ENCODE measurements at places on chromosomes 6 and 20.

DNA sequence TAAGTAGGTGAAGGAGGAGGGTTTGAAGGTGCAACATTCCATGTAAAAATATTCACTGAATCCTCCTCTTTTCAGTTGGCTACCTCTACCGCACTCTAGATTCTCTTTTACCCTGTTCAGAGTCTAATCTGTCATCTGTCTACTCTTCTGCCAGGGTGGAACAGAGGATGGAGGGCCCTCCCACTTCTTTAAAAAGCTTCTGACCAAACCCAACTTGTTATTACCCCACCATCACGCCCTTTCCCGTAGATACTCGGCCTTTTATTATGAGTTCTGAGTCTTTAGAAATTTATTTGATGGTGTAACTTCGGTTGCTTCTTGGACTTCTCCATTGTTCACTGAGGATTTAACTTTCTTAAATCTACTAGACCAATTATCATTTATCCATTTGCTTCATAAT is 11.7 kb downstream of the STX11 start:
- no peak for DNase-seq

DNA sequence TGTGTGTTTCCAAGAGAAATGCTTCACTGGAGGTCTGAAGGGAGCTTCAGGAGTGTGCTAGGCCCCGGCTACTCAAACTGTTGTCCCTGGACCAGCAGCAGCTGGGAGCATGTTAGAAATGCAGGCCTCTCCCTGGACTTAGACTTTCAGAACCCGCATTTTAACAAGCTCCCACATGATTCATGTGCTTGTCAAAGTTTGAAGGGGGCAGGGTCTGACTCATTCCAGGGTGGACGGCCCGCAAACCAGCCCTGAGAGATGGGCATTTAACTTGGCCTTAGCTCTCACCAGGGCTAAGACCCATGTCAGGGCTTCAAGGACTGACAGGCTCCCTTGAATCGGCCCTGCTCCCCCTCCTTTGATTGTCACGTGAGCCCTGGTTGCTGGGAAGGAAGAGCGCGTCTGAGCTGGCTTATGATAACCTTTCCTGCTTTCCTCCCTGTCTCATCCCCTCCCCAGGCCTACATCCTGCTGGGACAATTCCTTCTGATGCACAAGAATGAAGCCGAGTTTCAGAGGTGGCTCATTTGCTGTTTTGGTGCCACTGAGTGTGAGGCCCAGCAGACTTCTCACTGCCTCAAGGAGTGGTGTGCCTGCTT is 35.5 kb downstream of the BANF2 start:
- DNase-seq, result no peak

DNA sequence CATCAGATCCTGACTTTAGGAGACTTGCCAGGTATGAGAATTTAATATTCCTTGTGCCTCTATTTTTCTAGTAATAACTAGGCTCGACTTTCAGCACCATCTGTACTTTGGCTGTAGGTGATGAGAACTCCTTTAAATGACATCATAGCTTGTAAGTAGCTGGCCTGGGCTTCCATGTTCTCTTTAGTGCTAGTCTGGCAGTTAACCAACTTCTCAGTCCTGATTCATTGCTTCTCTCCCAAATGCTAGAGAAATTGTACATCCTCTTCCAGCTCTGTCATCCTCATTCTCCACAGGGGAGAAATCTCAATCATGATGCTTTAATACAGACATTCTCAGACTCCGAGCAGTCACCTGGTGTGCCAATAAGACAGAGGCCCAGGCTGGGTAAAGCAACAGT is 143.5 kb upstream of the MOCS1 start:
- no peak for DNase-seq

GRCh38 chr20:53283597-53283996 is 310.0 kb downstream of the ZNF217 start:
- DNase-seq, result no peak

- no peak for DNase-seq
Observed at GRCh38 chr20:20977786-20978185, 128.4 kb downstream of the LINC00237 start.

GRCh38 chr6:166554316-166554715 is 32.2 kb downstream of the RAMACL start:
- DNase-seq, result no peak

GRCh38 chr6:14977747-14978382 is 268.0 kb upstream of the JARID2 start:
- DNase-seq, result no peak

DNA sequence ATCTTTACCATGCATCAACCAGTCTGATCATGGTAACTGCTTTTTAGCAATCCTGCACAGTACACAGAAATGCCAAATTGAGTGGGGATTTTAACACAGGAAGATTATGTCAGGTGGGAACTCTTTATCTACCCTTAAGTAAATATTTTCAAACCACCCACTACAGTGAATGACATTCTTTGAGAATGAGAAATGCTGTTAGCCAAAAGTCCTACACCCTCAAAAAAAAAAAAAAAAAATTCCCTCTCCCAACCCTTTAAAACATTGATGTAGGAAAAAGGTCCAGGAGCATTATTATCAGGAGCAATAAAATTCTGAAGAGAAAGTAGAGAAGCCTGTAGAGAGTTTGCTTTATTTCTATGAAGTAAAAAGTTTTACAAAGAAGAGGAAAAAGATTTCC is 307.2 kb upstream of the THEMIS start:
- DNase-seq, result no peak

DNA sequence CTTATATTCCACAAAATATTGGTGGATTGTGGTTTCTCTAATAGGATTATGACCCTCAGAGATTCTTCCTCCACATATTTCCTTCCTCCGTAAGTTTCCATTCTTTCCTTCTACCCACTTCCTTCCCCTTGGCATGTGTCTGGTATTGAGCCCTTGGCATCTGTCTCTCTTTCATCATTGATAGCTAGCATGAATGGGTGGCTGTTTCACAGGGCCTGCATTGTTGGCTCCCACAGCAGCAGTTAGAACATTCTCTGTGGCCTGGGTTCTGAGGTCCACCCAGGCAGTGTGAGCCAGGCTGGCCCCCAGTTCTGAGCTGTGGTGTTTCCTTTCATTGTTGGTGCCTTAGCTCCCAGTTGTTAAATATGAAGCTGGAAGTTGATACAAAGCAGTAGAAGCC is 125.3 kb downstream of the ANKS1A start:
- DNase-seq, result no peak

DNA sequence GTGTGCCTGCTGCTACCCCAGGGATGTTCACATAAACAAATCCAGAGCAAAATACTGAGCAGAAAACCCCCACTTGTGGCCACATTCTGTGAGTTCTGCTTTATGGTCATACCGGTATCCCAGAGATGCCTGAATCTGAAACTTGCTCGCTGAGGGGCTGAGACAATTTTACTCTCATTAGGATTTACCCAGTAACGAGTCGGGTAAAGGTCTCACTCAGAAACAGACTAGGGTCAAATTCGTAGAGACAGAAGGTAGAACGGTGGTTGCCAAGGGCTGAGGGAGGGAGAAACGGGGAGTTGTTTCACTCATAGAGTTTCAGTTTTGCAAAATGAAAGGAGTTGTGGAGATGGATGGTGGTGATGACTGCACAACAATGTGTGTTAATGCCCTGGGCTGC is 45.4 kb upstream of the NKX2-2 start:
- DNase-seq, result no peak

GRCh38 chr6:160254467-160255312 is 3.9 kb downstream of the SLC22A2 start:
- DNase-seq, result no peak

DNA sequence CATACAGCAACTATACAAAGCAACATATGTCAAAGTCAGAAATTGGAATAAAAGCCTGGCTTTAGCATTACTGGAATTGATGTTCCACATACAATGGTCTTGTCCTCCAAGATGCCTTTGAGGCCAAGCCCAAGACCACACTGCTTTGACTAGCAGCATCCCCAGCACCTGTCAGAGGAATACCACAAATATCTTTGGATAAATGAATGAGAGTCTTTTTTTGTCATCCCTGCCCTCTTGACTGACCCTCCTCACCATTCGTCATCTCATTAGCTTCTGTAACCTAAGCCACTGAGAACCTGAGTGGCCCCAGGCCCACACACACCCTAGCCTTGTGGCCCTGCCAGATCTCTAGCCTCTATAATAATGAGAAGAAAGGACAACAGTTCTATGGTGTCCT is 48.5 kb downstream of the TNFRSF21 start:
- no peak for DNase-seq

DNA sequence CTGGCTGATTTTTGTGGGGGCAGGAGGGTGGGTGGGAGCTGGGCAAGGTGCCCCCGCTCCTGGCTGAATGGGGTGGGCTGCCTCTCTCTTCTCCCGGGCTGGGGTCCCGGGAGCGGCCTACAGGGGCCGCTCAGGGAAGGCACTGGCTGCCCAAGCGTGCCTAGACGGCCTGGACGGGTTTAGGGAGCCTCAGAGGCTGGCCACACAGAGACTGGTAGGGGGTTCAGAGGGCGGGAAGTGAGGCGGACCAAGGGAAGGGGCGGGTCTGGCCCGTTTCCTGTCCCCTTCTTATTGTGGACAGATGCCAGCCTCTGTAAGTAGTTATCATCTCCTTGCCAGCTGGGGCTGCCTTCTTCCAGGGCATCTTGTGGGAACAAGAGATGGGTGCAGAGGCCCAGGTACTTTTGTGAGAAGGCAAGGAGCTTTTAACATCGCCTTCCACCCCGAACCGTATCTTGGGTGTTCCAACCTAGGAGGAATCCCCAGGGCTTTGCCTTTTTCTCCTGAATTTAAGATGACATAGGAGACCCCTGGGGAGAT is 437 bp downstream of the CD40 start:
- DNase-seq, result no peak

- DNase-seq, result no peak
Observed at GRCh38 chr6:139475241-139475640, 100.8 kb upstream of the CITED2 start.

- DNase-seq, result peak; percentile 38
Observed at GRCh38 chr6:30490026-30490876, 942 bp downstream of the HLA-E start.

DNA sequence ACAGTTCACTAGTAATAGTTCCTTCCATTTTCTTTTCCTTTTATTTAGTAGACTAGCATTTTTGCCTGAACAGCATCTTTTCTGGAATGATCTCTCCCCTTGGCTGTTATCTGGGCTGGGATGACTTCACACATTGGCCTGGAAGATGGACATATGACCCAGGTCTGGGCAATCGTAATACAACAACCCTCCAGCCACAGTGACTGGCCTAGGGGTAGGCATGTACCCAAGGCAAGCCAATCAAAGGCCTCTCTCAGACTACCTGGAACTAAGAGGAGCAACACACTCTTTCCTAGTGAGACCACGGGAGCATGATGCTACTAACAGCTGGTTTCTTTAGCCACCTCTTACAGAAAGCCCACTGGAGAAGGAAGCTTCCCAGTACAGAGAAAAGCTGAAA is 252.2 kb downstream of the GMPR start:
- DNase-seq, result no peak

- DNase-seq, result no peak
Observed at GRCh38 chr6:157952861-157953351, 28.8 kb upstream of the SYNJ2 start.

- DNase-seq, result no peak
Observed at GRCh38 chr6:91606148-91606901, 1019.5 kb upstream of the MAP3K7 start.

DNA sequence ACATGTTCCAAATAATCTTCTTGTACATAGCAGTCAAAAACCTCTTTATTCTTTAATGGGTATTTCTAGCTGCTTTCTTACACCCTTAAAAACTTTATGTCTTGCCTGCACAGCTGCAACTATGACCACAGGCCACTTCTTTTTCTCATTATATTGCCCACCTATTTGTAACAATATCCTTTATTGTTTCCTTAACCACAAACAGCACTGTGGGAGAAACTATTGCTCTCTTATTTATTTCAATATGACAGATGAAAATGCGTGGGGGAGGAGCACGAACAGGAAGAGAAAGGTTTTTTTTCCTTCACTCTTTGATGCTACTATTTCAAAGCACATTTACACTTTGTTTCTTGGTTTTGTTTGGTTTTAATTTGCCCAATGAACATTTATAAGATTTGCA is 253.5 kb downstream of the GJA1 start:
- DNase-seq, result peak; percentile 5

- no peak for DNase-seq
Observed at GRCh38 chr20:60765821-60766403, 486.1 kb upstream of the CDH4 start.

DNA sequence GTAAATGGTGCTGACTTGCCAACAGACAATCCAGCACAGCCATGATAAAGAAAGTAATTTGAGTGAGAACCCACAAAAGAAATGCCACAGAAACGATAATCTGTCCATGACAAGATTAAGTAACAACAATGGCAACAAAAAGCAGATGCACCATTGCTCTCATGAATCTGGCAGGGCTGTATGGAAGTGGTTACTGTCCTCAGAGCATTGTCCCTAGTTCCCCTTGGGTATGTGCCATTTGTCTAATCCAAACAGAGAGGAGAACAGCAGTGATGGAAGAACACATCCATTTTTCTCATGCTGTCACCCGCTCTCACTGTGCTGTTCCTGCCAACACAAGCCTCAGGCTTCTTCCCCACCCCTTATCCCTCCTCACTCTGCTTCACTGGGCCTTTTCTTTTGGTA is 65.8 kb downstream of the REV3L start:
- DNase-seq, result peak; percentile 47

DNA sequence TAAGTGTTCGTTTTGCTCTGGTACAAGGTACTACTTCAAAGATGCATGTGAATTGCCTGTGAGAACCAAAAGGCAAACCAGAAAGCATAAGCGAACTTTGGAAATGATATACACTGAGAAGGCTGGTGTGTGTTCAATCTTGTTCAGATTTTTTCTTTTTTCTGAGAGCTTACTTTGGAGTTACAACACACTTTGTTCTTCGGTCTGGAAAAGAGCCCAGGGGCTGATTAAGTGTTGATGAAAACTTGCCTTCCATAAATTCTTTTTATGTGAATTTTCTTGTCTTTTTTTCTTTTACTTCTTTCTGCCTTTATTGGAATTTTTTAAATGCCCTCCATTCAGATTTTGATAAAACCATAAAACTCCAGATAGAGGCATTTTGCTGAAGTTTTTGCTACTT is 395.1 kb upstream of the SASH1 start:
- no peak for DNase-seq

DNA sequence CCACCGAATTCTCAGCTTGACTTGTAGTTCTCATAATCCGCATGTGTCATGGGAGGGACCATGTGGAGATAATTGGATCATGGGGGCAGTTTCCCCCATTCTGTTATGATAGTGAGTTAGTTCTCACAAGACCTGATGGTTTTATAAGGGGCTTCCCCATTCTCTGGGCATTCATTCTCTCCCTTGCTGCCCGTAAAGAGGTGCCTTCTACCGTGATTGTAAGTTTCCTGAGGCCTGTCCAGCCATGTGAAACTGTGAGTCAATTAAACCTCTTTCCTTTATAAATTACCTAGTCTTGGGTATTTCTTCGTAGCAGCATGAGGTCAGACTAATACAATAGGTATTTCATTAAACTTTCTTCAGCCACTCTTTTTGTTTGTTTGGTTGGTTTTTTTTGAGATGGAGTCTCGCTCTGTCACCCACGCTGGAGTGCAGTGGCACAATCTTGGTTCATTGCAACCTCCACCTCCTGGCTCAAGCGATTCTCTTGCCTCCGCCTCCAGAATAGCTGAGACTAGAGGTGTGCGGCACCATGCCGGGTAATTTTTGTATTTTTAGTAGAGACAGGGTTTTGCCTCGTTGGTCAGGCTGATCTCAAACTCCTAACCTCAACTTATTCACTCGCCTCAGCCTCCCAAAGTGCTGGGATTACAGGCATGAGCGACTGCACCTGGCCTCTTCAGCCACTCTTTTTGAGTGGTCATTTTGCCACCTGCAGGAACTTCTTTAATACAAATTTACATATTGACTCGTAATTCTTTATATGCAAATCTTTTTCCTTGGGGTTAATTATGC is 36.3 kb downstream of the GSTA2 start:
- DNase-seq, result no peak

GRCh38 chr20:18003897-18004296 is 35.1 kb downstream of the MGME1 start:
- DNase-seq, result no peak

GRCh38 chr6:90048206-90048967 is 154.1 kb downstream of the GJA10 start:
- DNase-seq, result no peak

All from KBM-7 (cell line).